AG04450 (cell line): ENCODE measurements at places on chromosomes 1 and 21. TPM values are rescaled to one million over a fixed set of nuclear protein-coding genes. Genes with fewer than 3 reads are reported as not detected.

The UBE2U gene
- not detected in 2 replicates for polyA plus RNA-seq

The LAMTOR5 gene
- 288 and 300 TPM in 2 replicates for polyA plus RNA-seq

The NUP210L gene
- polyA plus RNA-seq: 0.01 TPM in 1 of 2 replicates, not detected in the other

The POU2F1 gene
- 2.7 and 2.8 TPM in 2 replicates for polyA plus RNA-seq

The GUCA2B gene
- polyA plus RNA-seq: not detected in 2 replicates

The C1orf56 gene
- 1.3 and 1.9 TPM in 2 replicates for polyA plus RNA-seq

The FCRLA gene
- polyA plus RNA-seq: 0.12 and 0.15 TPM in 2 replicates

The RUNX3 gene
- polyA plus RNA-seq: not detected in 2 replicates

- peak; percentile 57 for DNase-seq
These were observed at the start of gene GSTM2 for GRCh38 chr1:109667452-109668122. TSS of gene GSTM2 (plus strand) at chr1:109668057. CDS start at chr1:109668116, 59 bp downstream.

DNA sequence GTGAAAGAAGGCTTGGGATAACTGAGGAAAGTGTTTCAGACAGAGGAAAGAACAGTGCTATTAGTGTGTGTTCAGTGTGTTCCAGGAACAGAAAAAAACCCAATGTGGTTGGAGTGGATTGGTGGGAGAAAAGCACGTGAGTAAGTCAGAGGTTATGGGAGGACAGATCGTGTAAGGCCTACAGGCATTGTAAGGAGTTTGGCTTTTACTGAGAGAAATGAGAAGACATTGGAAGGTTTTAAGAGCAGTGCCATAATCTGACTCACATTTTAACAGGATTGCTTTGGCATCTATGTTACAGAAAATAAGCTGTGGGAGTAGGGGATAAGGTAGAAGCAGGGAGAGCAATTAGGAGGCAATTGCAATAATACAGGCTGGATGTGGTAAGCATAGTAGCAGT lies 4.8 kb downstream of the ARPC5 start:
- DNase-seq: no peak

- peak; percentile 93 for DNase-seq
These were observed 32.1 kb downstream of the TGFB2 start for GRCh38 chr1:218377143-218377660.

- no peak for DNase-seq
These were observed 56.4 kb downstream of the OSBPL9 start for GRCh38 chr1:51673279-51673678.

GRCh38 chr1:164155347-164155746 lies 403.6 kb upstream of the PBX1 start:
- no peak for DNase-seq

DNA sequence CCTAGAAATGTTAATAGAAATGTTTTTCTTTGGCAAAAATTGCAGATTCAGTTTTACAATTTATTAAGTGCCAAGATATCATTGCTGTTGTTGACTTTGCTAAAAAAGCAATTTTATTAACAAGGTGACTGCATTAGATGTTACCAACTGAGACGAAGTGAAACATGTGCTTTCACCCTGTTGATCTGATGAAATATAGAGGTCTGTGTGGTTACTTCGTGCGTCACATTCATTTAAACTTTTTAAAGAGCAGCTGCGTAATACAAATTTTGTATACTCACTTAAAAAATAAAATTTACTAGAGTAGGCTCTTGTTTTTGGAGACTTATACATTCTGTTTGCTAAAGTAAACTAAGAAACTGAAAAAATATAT lies 465.7 kb downstream of the USP25 start:
- peak; percentile 13 for DNase-seq

DNA sequence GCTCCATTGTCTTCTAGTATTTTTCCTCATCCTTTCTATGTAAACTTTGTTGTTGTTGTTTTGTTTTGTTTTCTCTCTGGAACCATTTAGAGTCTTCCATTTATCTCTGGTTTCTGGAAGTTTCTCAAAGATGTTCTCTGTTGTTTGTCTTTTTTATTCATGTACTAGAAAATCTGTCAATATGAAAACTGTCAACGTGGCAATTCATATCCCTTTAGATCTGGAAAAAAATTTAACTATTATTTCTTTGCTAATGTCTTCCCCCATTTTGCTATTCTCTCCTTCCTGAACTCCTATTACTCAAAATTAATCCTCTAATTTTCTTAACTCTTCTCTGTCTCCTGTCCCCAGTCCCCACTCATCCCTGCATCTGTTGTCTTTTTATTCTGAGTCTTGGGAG lies 55.9 kb upstream of the LRRN2 start:
- DNase-seq: no peak

DNA sequence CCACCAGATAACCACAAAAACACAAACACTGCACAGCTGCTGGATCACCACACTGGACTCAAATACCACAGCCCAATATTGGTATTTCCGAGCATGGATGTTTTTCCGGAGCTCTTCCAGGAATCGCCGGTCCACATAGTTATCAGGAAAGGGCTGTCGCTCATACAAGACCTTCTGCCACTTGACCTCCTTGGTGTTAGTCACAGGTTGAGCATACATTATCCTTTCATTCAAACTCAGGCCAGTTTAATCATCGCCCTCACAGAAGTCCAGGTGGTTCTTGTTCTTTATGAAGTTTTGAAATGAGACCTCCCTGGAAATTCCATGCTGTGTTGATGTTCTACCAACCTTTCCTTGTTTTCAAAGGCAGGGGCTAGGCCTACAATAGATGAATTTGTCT lies 1.5 kb downstream of the PIGC start:
- no peak for DNase-seq

DNA sequence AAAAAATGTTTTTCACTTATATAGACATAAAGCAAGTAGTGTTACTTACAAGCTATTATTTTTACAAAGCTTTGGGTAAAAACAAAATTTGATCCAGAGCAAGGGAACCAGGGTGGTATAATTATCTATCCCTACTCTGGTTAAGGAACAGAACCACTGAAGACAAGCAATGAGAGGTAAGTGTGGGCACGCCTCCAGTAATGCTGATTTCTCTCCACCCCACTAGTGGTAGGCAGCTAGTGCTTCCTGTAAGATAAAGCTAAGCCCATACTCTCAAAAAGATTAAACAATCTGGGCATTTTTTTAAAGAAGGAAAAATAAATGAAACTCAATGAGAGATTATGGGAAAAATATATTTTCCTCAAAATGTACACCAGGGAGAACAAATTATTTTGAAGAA lies 22.1 kb downstream of the TFB2M start:
- DNase-seq: no peak

DNA sequence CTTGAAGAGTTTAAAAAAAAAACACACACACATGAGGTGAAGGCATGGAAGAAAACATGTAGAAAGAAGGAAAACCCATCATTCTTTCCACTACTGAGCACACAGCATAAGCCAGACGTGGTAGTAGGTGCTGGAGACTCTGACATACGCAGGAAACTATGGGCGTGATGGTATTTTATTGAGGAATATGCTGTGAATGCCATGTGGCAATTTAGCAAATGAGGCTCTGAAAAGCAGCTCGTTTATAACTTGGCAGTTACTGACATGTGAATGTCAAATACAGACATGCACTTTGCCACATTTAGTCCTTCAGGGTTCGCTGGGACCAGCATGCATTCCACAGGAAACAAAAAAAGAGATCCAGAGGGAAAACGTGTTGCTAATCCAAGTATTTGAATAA lies 74.3 kb upstream of the IFNAR2 start:
- no peak for DNase-seq

GRCh38 chr1:220962031-220962751 lies 82.9 kb downstream of the HLX start:
- DNase-seq: peak; percentile 81

DNA sequence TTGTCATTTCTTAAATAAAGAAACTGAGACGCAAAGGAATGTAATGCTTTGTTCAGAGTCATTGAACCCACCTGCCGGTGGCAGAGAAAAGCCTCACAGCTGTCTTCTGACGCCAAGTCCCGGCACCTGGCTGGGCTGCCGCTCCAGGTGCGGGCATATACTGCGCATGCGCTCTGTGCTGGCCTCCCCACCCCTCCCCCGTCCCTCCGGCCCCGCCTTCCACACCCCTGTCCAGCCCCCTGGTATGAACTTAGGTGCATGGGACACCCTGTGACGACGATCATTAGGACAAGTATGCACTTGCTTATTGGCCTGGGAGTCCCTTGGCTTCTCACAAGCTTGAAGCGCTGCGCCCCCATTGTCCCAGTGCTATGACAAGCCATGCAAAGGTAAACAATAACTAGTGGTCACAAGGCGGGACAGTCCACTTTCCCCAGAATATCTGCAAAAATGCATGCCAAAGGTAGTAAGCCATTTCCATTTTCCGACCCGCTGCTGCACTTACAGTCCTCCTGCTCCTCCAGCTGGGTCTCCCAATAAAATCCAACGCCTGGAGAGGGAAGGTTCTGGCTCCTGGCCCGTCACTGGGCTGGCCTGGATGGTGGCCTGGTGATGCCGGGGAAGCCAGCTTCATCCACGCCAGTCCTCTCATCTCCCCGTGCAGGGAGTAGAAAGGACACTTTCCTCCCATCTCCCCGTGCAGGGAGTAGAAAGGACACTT lies 100.4 kb downstream of the PSMG1 start:
- DNase-seq: no peak

GRCh38 chr1:77430966-77431690 lies 149.3 kb downstream of the AK5 start:
- no peak for DNase-seq

DNA sequence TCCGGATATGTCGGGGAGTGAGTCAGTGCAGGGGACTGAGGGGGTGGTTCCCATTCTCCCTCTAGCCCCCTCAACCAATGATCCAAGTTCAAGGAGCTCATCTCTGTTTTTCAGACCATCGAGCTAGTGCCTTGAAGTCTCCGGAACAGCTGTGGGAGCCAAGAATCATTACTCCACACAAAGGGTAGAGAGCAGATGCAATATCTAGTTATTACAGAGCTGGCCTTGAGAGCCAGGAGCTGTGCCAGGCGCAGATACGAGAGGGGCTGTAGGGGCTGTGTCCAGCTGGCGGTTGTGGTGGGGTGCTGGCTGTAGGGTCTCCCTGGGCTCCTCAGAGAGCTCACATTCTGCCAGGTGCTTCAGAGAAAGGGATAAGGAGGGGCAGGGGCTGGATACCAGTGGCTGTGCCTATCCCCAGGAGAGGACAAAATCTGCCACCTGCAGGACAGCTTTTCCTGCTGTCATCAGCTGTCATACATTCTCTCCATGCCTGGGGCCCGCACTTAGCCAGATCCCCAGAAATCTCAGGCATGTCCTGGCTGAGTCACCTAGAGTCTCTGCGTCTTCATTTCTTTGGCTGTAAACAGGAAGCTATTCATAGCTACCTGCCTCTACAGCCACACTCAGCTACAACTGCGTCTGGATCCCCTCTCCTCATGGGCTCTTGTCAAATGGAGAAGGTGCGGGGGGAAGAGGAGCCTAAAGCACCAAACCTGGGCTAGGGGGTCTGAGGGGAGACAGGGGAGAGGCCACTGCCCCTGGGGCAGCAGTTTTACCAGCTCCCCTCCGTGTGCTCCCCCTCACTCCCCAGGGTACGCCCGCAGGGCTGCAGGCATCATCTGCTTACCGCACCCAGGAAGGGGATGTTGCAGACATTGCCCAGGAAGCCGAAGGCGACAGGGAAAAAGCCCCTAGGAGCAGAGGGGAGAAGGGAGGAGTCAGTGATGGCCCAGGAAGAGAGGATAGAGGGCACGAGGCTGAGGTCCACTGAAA lies 2.4 kb upstream of the KISS1 start:
- DNase-seq: peak; percentile 46

GRCh38 chr1:42876009-42876408 lies 29.6 kb downstream of the ZNF691 start:
- no peak for DNase-seq

GRCh38 chr1:228084325-228084724 lies 1.8 kb downstream of the ARF1 start:
- peak; percentile 50 for DNase-seq

DNA sequence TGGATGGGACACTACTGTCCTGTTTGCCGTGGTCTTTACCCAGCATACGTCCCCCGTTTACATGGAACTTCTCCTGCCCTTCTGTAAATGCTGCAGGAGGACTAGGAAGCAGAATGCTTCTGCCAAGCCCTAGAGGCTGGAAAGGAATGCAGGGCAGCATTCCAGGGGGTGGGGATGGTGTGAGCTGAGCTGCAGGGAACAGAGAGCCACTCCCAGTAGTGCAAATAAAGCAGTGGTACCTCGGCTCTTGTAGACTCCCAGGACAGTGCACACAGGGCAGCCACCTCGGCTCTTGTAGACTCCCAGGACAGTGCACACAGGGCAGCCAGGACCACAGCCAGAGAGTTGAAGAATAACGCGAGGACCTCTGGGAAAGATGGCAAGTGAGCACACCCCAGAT lies 35.4 kb downstream of the PTPRU start:
- no peak for DNase-seq
